ENCODE measurements at places on chromosomes 3 and 15.

GRCh38 chr15:71256934-71257664 is 141.8 kb downstream of the THSD4 start:
- no peak for DNase-seq

DNA sequence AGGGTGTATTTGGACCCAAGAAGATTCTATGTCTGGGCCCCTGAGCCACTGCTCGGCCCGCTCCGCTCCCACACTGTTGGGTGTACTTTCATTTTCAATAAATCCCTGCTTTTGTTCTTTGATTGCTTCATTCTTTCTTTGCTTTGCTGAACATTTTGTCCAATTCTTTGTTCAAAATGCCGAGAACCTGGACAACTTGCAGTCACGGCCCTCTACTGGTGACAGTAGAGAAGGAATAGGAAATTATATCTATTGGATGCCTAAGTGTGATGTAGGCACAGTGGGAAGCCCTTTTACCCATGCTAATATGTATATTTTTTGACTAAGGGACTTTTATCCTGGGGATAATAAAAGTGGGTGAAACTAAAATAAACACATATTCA is 340.8 kb downstream of the LRRC3B start:
- DNase-seq: peak; percentile 1

- DNase-seq: no peak
Observed at GRCh38 chr3:11784971-11785377, 61.7 kb downstream of the TAMM41 start.

GRCh38 chr3:15647611-15648167 is 46.1 kb downstream of the BTD start:
- DNase-seq: peak; percentile 70

DNA sequence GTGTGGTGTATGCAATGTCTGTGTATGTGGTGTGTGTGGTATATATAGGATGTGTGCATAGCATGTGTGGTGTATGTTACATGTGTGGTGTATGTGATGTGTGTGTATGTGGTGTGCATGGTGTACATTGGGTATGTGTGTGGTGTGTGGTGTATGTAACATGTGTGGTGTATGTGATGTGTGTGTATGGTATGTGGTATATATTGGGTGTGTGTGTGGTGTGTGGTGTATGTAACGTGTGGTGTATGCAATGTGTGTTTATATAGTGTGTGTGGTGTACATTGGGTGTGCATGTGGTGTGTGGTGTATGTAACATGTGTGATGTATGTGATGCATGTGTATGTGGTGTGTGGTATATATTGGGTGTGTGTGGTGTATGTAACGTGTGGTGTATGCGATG is 41.9 kb downstream of the ARRDC4 start:
- DNase-seq: no peak

- DNase-seq: peak; percentile 20
Observed at GRCh38 chr3:49803465-49804140, 542 bp downstream of the INKA1 start.

DNA sequence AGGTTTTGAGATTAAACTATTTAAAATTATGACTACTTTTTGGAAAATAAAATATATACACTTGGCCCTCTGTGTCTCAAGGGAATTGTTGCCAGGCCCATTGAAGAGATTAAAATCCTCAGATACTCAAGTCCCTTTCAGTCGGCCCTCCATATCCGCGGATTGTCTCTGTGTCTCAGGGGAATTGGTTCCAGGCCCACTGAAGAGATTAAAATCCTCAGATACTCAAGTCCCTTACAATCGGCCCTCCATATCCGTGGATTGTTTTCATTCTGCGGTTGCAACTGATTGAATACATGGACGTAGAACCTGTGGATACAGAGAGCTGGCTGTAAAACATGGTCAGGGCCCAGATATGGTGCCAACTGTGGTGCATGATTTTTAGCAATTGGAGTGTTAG is 15.7 kb upstream of the LRCH3 start:
- DNase-seq: no peak
